ENCODE measurements at places on chromosomes 1 and 21. TPM values are rescaled to one million over a fixed set of nuclear protein-coding genes. Genes with fewer than 3 reads are reported as not detected.
A peak's percentile ranks its signal among the peaks of the same experiment; 100 is the strongest.

- DNase-seq, result no peak
These were observed 186.9 kb upstream of the LYPLAL1 start for GRCh38 chr1:218986816-218987215.

GRCh38 chr1:79259390-79260336 lies 253.1 kb upstream of the ADGRL4 start:
- DNase-seq, result no peak

DNA sequence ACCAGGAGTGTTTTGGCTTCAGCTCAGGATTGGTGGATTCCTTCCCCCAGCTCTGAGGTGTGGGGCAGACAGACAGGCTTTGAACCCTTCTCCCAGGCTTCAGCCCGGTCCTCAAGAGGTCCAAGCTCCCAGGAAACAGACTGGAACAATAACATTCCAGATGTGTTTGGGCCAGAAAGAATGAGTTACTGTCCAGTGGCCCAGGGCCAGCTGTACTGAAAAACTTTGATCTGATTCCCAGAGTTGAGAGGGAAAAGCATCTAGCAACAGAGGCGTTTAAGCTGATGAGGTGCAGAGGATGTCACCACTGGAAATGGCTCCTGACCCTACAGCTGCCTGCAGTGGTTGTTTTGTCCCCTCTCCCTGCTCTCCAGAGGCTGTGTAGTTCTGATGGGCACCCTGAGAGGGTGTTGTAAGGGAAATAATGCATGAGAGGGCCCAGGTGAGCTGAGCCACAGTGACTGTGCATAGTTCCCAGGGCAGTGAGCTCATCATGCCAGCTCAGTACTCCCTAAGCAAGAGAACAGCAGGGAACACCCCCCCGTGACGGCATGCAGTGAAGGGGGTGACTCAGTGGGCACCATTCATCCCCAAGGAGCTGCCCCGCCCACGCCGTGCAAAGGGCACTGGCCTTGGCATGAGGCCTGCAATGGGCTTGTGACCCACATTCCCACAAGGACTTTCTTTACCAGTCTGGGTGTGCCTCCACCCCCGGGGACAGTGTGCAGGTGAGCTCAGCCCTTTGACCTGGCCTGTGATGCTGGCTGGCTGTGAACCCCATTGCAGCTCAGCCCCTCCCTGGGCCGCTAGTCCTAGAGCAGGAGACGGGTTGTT lies 13.8 kb upstream of the SFN start:
- DNase-seq, result peak; percentile 23

DNA sequence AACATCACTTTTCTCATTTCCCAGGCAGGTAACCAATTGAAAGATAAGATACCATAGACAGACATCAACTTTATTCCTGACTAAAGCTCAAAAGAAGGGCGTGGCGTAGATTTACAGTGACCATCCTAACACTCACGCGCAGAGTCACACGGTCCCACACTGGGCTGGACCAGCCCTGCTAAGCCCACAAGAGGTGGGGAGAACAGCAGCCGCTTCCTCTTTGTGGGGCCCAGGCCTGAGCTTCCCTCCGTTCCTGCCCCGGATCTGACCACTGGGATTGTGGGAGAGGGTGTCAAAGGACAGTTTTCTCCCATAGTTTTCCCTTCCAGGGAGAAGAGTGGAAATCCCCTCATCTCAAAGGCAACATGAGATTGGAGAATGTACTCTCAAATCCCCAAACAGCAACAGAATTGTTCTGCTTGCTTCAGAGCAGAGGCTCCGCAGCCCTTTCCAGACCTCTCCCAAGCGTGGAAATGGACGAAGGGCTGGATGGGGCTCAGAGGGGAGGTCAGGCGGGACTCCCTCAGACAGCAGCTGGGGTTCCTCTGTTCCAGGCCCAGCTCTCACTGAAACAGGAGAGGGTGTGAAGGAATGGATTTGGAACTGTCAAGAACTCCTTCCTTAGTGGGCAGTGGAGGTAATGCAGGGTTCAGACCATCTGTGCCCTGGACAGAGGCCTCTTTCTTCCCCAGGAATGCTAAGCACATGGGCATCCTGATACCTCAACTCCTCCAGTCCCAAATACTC lies 33.7 kb downstream of the L1TD1 start:
- no peak for DNase-seq

DNA sequence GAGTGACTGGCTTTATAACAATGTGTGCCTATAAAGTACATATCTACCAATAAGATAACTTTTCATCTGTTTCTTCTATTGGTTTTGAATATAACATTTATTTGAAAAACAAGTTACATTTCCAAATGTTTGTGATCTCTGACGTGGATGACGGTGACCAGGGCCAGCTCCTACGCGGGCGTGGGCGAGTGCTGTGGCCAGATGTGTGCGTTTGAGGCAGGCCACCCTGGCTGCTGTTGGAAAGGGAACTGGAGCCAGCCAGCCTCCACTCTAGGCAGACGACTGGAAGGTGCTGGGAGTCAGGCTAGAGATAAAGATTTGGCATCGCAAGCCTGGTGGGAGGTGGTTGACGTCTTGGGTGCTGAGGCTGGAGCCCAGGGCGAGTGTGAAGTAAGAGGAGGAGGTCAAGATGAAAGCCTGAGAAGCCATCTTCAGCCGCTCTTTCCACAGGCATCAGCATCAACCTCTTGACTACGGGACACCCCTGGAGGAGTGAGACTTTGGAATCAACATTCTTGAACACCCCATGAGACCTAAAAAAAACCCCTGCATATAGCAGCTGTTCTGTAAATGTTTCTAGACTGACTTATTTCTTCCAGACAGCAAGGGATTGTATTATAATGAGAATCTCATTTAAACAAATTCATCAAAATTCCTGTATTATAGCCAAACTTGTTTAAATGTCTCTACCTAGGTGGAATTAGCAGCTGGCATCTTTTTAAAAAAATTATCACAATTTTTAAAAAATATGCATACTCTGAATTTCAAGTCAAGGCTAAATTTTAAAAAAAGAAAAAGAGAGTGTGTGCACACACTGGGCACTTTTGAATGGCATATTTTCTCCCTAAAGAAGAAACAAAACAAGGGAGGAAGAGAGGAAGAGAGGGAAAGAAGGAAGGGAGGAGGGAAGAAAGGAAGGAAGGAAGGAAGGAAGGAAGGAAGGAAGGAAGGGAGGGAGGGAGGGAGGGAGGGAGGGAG lies 112.5 kb upstream of the SLC44A3 start:
- DNase-seq, result no peak

DNA sequence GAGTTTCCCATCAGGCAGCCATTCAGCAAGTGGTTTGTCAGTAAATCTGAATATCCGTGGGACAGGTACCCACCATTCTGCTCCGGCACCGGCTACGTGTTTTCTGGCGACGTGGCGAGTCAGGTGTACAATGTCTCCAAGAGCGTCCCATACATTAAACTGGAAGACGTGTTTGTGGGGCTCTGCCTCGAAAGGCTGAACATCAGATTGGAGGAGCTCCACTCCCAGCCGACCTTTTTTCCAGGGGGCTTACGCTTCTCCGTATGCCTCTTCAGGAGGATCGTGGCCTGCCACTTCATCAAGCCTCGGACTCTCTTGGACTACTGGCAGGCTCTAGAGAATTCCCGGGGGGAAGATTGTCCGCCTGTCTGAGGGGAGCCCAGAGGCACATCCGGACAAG lies 48.4 kb downstream of the B3GALT5 start:
- no peak for DNase-seq

ADCY10 gene
- total RNA-seq, result 0.62 TPM

DNA sequence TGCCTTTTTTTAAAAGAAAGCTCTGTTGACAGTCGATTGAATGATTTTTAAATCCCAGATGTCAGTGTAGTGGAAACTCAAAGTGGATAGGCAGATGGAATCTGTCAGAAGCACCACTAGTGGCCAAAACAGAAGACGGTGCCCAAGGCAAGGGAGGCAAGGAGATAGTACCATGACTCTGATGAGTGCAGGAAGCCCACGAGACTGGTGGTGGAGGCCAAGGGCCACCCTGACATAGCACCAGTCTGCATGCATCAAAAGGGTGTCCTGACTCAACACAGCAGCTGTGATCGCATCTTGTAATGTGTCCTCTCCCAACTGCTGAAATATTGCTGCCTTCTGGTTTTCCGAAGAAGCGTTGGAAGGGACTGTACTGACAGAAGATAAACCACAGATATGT lies 124.1 kb upstream of the PAPPA2 start:
- DNase-seq, result no peak

NBPF8 gene
- total RNA-seq, result 5.5 TPM

- no peak for DNase-seq
These were observed 10.9 kb upstream of the AGPAT3 start for GRCh38 chr21:43853851-43854772.

DNA sequence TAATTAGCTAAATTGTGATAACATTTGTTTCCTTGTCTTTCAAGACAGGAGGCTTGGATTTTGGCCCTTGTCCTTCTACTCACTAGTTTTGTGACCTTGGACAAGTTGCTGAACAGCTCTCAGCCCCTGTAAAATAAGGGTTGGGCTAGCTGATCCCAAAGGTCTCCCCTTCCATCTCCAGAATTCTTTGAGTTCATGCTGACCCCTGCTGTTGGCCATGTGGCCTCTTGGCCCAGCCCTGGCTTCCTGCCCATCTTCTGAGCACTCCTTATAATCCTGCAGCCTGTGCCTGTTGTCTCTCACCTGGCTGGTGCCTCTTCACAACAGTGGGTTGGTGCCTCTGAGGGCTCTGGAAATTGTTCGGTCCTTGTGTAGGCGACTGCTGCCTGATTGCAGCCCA lies 10.1 kb downstream of the PTGFRN start:
- no peak for DNase-seq

GRCh38 chr1:229272164-229273158 lies 1.6 kb downstream of the RAB4A start:
- DNase-seq, result no peak

DNA sequence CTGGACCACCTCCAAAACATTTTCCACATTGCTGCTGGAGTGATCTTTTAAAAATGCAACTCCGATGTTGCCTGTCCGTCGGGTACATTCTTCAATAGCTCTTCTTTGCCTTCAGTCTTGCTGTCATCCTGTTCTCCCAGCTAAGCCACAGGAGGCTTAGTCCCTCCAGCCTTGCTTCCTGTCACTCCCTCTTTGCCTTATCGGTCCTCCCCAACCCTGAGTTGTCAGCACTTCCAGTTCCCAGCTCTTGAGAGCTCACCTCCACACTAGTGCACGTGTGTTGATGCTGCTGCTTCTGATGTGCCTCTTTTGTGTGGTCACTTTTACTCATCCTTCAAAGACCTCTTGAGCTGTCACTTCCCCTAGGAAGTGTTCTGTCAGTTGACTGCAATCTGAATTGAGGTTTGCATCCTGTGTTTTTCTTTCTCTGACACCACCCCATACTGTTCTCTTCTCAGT lies 15.3 kb downstream of the UCK2 start:
- DNase-seq, result no peak

- no peak for DNase-seq
These were observed 70.1 kb downstream of the PCBP3 start for GRCh38 chr21:45713613-45714012.

DNA sequence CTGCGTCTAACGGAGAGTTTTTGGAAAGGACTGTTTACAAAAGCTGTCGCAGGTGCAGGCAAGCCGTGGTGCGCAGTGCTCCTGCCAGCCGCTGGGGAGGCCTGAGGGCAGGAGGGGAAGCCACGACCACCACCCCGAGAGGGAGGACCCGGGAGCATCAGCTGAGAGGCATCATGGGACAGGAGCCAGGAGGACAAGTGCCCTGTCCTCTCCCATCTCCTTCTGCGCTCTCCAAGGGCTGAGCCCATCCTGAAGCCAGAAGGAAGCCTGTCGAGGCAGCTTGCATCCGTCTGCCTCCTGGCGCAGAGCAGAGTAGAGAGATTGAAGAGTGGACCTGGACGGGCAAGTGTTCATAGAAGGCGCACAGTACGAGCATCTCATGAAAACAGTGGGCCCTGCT lies 310.9 kb downstream of the KIF26B start:
- no peak for DNase-seq

DNA sequence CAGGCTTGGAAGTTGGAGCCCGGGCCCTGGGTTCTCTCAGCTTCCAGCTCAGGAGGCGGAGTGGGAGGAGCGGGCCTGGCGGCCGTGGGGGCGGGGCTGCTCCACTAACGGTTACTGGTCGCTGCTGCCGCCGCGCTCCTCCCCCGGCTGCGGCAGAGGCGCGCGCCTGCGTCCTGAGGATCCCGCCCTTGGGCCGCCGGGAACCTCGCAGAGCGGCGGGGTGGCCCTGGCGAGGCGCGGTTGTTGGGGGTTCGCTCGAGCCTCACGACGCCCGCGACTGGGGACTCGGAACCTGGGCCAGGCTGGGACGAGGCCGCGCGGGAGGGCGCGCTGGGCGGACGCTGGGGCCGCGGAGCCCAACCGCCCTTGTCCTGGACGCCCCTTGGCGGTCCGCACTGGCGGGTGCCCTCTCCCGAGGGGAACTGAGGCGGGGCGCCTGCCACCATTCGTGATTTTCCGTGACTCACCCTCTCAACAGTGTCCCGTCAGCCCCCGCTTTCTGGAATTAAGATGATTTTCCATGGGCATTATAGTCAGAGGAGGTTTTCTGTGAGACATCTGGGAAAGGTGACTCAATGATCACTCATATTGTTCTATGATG lies 34.1 kb downstream of the OR2G3 start:
- peak; percentile 23 for DNase-seq

- no peak for DNase-seq
These were observed 193.3 kb downstream of the AJAP1 start for GRCh38 chr1:4847711-4848110.

DNA sequence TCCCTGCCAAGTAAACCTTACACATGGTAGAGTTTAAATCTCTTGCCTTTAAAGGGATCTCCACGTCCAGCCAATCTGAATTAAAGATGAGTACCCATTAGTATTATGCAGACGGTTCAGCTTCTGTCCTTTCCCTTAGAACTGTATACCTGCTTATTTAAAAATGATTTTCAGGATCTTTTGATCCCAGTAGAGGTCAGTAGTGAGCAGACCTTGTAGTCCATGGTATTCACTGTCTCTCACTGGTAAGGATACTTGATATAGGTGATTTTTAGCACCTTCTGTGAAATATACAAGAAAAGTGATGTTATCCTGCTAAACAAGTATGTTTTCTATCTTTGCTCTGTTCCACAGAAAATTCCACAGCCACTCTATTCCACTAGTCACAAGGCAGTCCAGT lies 1211.6 kb upstream of the ADGRL4 start:
- DNase-seq, result no peak

DNA sequence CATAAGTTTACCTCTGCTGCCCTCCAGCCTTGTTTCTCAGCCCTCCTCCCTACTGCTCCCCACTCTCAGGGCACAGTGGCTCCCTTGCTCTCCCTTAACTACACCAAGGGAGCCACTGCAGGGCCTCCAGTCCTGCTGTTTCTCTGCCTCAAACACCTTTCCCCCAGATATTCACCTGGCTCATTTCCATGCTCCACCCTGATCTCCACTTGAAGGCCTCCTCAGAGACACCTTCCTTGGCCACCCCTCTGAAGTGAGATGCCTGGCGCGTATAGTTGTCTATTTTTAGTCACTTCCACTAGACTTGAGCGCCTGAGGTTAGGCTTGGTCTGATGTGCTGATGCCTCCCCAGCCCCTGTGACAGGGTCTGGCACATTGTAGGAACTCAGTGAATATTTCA lies 34.9 kb downstream of the SEC16B start:
- DNase-seq, result no peak

- no peak for DNase-seq
These were observed 1019.2 kb downstream of the TTLL7 start for GRCh38 chr1:82979593-82980236.

BSND gene
- total RNA-seq, result not detected

C1orf116 gene
- total RNA-seq, result not detected

FAM72C gene
- 0.16 TPM for total RNA-seq

- no peak for DNase-seq
These were observed 8.8 kb upstream of the FABP3 start for GRCh38 chr1:31381394-31382294.

- no peak for DNase-seq
These were observed 121.3 kb upstream of the GADD45A start for GRCh38 chr1:67563684-67564083.

GRCh38 chr1:221335161-221336101 lies 406.5 kb downstream of the DUSP10 start:
- DNase-seq, result peak; percentile 52

GRCh38 chr21:39630191-39630591 lies 17.5 kb downstream of the B3GALT5 start:
- no peak for DNase-seq

Measured in occipital lobe (tissue), 3 donors.